Suppressor macrophage treated with lipopolysaccharide for 1 hour (primary cell): ENCODE measurements at places on chromosomes 1 and 21.

GRCh38 chr1:184052194-184052559 is 647 bp downstream of the TSEN15 start:
- no peak for DNase-seq

DNA sequence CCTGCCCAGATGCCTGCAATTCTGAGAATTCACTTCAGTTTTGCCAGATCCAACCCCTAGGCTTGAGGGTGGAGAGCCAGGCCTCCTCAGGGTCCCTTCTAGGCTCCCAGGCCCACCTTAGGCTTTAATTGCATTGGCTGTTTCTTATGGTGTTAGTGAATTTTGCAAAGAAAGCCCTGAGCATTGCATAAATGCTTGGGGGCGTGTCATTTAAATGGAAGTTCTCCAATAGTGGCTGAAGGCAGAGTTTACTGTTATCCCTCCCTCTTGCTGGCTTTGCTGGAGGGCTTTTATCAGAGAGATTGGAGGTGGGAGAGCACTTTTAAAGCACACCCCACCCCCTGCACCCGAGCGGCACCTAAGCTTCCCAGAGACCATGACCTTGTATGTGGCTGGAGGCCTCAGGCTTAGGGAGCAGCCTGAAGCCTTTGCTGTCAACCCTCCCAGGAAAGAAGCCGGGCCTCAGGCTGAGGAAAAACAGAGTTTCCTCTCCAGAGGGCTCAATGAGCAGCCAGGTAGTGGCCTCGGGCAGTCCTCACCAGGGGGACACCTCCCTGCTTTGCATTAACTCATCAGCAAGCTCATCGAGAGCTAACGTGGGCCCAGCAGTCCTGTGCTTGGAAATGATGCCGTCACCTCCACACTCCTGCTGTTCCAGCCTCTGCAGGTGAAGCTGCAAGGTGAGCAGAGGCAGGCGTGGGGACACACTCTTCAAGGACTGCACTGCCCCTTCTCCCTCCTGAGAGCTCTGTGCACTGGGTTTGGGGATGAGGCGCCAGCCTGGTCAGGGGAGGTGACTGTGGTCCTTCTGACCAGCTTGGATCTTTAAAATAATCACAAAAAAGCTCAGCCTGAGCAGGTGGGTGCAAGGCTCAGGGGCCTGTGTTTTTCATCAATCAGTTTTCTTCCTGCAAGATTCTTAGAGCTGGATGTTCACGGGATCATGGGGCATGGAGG is 58.0 kb downstream of the STUM start:
- DNase-seq = no peak

DNA sequence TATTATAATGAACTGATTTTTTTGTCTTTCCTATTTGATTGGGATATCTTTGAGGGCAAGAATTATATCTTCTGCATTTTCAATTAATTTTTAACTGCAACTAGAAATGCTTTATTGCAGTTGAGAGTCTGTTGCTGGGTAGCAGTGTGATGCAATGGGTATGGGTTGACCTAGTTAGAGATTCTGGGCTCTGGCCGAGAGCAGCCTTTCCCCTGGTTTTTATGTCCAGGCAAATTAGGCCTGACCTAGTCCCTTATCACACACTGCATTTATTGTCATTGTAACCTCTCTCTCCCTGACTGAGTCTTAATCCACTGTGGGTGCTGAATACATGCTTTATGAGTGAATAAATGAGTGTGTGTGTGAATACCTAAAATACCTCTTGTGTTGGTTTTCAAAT is 206.4 kb upstream of the PTGFR start:
- no peak for DNase-seq

- no peak for DNase-seq
These were observed 244.3 kb upstream of the C1orf105 start for GRCh38 chr1:172176206-172176605.

DNA sequence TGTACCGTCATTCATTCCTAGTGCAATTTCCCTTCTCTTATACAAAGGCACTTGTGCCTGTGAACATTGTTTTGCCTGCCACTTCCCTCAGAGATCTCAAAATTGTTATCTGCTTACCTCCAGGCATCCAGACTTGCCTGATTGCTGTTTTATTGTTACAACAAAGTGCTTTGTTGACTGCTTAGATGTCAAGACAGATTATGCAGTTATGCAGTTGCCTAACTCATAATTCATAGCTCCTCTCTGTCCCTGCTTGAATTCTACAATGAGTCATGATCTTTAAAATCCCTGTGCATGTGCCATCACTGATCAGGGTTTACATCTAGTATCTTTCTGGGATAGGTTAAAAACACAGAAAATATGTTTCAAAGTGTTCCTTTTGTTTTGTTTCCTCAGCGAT is 24.5 kb downstream of the CXADR start:
- peak; percentile 37 for DNase-seq
